ENCODE measurements at places on chromosomes 1 and 21.
A peak's percentile ranks its signal among the peaks of the same experiment; 100 is the strongest.

GRCh38 chr1:227136210-227136820, 182.0 kb downstream of the CDC42BPA start:
- no peaks in the 10 kb centered on the region for H3K27me3 ChIP-seq
- H3K4me1 ChIP-seq, result no peaks in the 10 kb centered on the region
- H3K4me3 ChIP-seq, result no peak overlapping the region
- peaks cover 32% of the 10 kb centered on the region for H3K36me3 ChIP-seq
- H3K27ac ChIP-seq, result no peak overlapping the region
- no peak for DNase-seq

- H3K27ac ChIP-seq, result no peak overlapping the region
Observed at GRCh38 chr1:62723883-62724282, 35.7 kb upstream of the DOCK7 start.

DNA sequence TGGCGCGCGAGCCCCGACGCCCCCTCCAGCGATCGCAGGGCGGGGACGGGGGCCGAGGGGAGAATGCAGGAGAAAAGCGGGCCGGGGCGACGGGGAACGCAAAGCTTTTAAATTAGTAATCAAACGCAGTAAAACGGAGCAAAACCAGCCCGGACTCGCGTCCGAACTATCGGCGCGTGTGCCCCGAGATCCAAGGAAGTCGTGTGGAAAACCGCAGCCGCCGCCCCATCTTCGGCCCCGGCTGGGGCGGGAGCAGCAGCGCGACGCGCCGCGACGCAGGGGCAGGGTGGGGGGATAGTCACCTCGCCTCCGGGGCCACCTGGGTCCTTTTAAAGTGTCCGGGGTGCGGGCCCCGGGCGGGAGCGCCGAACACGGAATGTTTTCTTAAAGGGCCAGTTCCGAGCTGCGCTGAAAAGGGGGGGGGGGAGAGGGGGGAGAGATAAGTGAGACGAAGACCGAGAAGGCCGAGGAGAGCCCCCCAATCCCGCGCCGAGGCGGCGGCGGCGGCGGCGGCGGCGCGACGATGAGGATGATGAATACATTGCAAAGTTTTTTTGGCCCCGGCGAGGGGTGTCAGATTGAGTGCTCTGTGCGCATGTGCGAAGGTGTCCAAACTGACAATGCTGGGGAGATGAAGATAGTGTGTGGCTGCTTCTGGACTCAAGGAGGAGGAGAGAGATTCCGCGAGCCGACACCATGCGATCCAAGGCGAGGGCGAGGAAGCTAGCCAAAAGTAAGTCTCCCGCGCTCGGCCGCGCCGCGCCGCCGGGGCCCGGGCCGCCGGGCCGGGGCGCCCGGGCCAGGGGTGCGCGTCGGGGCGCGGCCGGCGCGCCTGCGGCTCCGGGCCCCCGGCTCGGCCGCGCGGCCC, at the start of gene PRDM16:
TSS of gene PRDM16 (plus strand) at position 640 of the 868 bp plus-strand sequence. CDS start at position 697, 57 bp downstream.
- peaks cover 6% of the 10 kb centered on the region for H3K4me1 ChIP-seq
- peak; percentile 46 for DNase-seq
- peak within 1 kb of the TSS; percentile 74 for H3K4me3 ChIP-seq
- H3K27me3 ChIP-seq, result peaks cover 78% of the 10 kb centered on the region
- no peak within 1 kb of the TSS for H3K27ac ChIP-seq

- H3K27me3 ChIP-seq, result no peaks in the 10 kb centered on the region
- H3K4me1 ChIP-seq, result peaks cover 70% of the 10 kb centered on the region
- no peak for DNase-seq
- H3K27ac ChIP-seq, result peak overlapping the region; percentile 96
- H3K4me3 ChIP-seq, result no peak overlapping the region
Observed at GRCh38 chr1:163774401-163774945, 452.7 kb downstream of the NUF2 start.

DNA sequence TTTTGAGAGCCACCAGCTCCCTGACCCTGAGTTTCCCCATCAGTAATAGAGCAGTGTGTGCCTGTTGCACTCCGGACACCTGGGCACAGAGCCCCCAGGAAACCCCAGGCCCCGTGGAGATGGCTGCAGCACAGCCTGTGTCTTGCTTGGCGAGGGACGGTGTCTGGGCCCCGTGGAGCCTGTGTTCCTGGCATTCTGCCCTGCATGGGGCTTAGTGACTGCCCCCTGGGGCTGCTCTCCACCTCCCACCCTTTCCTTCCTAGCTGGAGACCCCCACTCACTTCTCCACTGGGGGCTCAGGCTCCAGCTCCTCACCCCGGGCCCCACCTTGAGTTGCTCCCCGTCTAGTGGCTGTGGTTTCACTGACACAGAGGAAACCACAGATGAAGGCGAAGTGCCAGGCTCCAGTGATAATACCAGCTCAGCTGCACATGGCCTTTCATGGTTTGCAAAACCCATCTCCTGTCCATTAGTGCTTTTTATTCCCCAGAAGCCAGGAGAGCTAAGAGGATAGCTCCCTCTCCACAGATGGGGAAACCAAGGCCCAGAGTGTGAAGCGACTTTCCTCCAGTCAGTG, 39.4 kb downstream of the DMRTB1 start:
- peaks cover 39% of the 10 kb centered on the region for H3K27me3 ChIP-seq
- H3K27ac ChIP-seq, result no peak overlapping the region
- H3K4me3 ChIP-seq, result no peak overlapping the region
- peaks cover 16% of the 10 kb centered on the region for H3K4me1 ChIP-seq
- no peaks in the 10 kb centered on the region for H3K36me3 ChIP-seq
